ENCODE measurements at places on chromosomes 3 and 15.

DNA sequence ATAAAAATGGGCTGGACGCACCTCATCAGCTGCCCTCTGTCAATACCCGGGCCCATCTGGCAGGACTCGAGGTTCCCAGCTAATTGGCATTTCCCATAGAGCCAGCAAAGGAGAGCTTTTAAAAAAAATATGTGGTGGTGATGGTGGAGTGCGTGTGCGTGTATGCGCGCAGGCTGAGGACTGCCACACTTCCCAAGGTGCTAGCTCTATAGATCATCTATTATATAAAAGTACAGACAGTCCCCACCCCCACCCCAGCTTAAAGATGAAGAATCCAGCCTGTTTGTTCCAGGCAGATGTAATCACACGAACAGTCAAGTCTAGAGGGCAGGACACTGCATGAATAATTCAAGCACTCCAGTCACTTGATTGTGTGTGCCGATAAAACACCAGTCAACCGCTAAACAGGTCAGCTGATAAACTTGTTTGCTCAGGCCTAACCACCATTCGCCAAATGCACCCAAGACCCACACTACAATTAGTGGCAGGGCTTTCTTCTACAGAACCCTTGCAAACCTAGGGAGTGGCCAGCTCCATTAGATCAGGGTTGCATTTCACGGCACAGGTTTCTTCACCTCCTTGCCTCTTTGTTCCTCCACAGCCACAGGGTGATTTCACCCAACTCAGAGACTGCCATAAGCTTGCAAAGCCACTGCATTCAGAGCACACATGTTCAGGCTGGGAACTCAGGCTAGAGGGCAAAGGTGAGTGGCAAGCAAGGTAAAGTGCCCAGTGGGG lies 5.8 kb downstream of the TLE3 start:
- peak; percentile 13 for DNase-seq

GRCh38 chr3:29267226-29267625 lies 13.6 kb upstream of the RBMS3 start:
- DNase-seq, result no peak

DNA sequence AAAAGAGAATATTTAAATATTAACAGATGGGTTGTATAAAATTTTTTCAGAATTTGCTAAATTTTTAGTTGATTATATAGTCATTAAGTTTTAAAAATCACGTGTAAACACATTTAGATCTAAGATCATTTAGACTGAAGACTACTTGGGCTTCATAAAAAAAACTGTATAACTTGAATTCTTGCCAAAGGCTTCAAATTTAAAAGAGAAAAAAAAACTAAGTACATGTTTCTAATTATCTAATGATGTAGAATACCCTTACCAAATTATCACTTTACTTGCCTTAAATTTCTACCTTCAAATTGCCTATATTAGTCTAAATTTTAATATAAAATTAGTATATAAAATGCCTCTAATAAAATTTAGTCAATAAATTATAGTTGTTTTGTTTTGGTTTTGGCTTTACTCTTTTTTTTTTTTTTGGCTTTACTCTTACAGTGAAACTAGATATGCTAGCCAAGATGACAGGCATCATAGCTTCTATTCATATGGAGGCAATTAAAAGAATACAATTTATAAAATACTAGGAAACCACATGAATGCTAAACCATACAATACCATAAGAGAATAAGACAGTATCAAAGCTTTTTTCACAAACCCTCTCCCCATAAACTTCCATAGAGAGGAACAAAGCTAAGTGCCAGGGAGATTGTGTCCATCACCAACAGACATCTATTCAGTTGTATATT lies 183.1 kb upstream of the KCNMB2 start:
- DNase-seq, result no peak

- no peak for DNase-seq
Observed at GRCh38 chr3:86993704-86994103, 2.8 kb upstream of the VGLL3 start.

GRCh38 chr3:160112996-160113395 lies 112.2 kb upstream of the C3orf80 start:
- no peak for DNase-seq

GRCh38 chr3:150328654-150329040 lies 79.5 kb upstream of the TSC22D2 start:
- no peak for DNase-seq

DNA sequence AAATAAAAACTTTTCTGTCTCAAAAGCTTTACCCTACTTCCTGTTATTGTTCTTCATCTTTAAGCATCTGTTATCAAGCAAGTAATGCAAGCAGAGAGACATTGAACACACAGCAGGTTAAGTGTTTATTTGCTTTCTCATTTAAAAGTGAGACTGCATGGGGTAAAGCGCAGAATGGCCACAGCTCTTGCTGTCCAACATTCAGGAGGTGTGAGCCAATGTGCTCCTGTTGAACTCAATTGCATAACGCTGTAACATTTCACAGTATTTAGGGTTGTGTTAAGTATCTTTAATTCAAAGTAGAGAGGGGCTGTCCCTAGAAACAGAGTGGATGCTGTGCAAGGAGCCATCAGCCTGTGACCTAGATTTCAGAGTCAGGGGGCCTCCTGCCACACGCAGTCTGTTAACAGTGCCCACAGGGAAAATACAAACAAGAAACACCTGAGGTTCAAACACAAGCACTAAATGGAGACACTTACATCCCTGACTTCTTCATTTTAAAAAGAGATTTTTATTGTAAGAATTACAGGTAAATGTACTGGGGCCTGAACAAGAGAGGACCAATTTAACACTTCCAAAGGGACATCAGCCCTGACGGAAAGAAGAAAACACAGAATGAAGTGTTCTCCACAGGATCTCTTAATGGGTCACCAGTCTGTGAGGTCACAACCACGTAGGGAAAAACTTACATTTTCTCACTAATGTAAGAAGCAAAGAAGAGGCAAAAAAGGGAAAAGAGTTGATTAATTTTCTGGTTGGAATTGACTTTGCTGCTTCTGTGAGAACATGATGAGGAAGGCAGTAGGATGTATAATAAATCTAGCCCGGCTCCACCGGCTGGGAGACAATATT lies 815.1 kb downstream of the VGLL3 start:
- no peak for DNase-seq

GRCh38 chr3:197736010-197736490 lies 654 bp downstream of the RUBCN start:
- peak; percentile 26 for DNase-seq

DNA sequence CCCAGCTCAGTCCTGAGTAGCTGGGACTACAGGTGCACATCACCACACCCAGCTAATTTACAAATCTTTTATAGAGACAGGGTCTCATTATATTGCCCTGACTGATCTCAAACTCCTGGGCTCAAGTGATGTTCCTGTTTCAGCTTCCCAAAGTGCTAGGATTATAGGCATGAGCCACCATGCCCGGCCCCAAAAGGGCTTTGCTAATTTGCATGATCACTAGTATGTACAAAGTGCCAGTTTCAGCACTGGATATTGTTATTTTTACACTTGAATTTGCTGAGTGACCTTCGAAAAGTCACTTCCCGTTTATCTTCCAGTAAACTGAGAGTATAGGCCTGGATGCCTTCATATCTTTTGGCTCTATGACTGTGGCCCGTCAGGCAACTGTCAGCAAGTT lies 12.2 kb downstream of the CLN6 start:
- DNase-seq, result no peak

DNA sequence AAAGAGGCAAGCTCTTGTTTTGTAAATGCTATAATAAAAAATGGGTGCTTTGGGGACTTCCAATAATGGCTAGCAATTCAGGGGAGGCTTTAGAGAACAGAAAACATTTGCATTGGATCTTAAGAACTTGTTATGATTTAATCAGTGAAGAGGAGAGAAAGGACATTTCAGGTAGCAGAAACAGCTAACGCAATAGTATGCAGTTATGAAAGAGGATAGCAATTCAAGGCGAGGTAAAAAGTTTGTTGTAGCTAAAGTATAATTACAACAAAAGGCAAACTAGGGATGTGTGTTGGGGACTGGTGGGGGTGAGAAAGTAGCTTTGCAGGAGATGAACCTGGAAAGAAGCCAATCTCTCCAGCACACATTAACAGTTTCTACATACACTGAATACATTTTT lies 558.7 kb upstream of the SEMA6D start:
- no peak for DNase-seq

DNA sequence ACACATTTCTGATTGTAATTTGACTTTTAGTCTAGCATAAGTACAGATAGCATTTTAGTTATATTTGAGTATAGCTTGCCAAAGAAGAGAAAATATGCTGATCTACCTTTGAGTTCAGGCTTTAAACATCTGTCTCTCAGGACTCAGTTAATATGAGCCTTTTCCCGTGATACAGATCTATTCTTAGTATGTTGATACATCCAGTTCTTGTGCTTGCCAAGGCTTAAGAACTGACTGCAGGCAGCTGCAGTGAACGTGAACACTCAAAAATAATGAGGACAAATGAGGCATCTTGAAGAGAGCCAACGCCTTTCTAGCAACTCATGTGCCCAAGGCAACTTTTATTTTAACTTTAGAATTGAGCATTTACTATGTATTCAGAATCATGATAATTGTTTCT lies 325.5 kb downstream of the SI start:
- DNase-seq, result no peak

- DNase-seq, result no peak
Observed at GRCh38 chr3:125589547-125590122, 5.7 kb downstream of the OSBPL11 start.

DNA sequence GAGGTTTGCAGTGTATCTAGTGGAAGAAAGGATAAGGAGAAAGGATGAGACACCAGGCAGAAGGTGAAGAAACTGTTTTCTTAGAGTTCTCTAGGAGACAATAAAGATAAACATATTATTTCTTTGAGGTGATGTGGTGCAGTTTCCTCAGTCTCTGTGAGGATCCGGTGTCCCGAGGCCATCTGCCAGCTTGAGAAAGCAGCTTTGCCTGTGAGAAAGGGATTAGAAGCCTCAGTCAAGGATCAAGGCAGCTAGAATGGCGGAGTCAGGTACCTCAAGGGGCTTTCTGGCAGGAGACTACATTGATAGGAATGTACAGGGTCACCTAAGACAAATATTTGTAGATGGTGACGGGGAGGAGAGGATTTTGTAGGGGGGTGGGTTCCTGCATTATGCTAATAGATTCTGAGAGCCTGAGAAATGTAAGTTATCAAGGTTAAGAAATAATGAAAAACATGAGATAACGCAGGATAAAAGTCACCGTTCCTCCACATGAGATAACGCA lies 103.9 kb upstream of the MB21D2 start:
- no peak for DNase-seq
